Body of pancreas (tissue), 4 donors: ENCODE measurements at places on chromosomes 3 and 15.

GRCh38 chr3:107589454-107589853 lies 66.7 kb downstream of the BBX start:
- no peak for DNase-seq

DNA sequence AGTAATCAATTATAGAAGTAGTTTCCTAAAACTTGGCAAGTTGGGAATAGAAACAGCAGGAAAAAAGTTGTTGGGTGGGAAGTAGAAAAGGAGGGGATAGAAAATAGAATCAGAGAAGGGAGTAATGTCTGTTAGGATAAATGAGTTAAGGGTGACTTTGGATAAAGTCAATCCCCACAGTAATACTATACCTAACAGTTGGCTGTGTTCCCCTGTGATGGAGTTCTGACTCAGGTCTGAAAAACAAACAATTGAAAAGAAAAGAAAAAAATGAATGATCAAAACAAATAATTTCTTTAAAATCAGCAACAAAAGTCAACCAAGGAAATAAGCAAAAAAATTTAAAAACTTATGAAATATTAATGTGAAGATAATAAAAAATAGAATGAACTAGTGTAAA lies 50.3 kb downstream of the EMC4 start:
- DNase-seq = no peak

- no peak for DNase-seq
These were observed 140.7 kb downstream of the FBLN2 start for GRCh38 chr3:13689373-13690260.

DNA sequence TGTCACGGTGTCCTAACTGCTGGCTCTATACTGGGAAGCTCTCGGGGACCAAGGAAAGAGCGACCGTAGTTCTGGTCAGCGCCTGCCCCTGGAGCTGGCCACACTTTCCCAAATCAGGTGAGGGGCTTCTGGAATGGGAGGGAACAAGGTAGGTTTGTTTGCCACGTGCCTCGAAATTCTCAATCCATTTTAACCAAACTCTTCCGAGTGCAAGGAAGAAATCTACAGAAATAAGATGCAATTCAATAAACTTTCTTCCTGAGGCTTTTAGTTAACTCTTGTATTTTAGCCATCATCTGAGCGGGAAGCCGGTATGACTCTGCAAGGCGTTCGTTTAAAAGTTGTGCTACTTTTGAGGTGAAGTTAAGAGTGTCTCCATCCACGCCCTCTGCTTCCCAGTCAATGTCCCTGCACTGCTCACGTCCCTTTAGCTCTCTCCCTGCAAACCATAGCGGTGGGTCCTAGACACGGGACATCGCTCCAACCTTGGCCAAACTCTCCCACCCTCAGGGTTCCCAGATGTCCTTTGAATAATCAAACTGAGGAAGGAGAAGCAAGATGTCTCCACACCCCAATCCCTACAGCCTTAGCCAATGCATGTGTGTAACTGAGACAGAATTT lies 597 bp downstream of the AGTR1 start:
- no peak for DNase-seq

DNA sequence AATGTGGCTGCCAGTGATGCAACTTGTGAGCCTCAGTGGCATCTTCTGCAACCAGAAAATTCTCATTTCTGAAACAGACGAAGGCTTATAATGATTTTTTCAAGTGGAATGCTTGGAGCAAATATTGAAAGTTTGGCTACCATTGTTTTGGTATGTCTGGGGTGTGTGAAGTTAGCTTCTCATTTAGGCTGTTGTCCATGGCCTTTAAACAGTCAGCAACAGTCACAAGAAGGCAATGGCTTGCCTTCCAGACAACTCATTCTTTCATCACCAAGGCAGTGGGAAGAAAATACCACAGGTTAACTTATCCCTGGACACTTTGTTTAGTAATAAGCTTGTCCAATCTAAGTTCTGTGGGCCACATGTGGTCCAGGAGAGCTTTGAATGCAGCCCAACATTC lies 4.7 kb upstream of the BNC1 start:
- no peak for DNase-seq

- no peak for DNase-seq
These were observed 94.2 kb upstream of the ALDH1A3 start for GRCh38 chr15:100785181-100786138.

DNA sequence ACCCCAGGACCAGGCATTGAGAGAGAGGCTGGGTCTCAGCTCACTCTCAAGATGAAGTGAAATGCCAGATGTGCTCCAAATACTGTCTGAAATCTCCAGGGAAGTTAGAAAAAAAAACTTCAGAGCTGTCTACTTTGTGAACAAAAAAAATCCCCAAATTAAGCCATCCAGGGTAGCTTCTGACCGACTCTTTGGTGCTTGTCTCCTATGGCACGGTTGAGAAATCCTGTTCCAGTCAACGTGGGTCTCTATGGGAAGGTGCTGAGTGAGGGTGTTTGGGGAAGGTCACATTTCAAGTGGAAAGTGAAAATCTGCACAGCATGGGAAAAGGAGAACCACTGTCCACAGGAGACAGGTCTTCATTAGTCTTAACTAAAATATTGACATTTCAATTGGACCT lies 322.5 kb upstream of the CFAP20DC start:
- no peak for DNase-seq

DNA sequence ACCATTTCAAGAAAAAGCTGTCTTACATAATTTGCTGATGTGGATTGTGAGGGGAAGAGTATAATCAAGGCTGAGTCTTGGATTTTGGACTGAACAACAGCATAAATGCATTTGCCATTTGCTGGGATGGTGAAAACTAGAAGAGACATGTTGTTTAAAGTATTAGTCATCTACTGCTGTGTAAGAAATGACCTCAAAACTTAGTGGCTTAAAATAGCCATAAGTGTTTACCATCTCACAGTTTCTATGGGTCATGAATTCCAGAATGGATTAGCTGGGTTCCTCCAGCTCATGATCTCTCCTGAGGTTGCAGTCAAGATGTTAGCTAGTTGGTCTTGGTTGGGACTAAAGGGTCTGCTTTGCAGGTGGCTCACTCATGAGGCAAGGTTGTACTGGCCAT lies 66.2 kb downstream of the SCN11A start:
- DNase-seq = no peak

- DNase-seq = no peak
These were observed 96.9 kb upstream of the TSC22D2 start for GRCh38 chr3:150311156-150311555.

GRCh38 chr3:54792584-54792983 lies 135.3 kb downstream of the LRTM1 start:
- no peak for DNase-seq
